HepG2 (cell line): ENCODE measurements at places on chromosomes 3 and 15. TPM values are rescaled to one million over a fixed set of nuclear protein-coding genes. Genes with fewer than 3 reads are reported as not detected.

GRCh38 chr3:196916995-196917394 lies 25.3 kb downstream of the NCBP2 start:
- no peak for DNase-seq

GRCh38 chr3:112394003-112394640 lies 61.2 kb downstream of the CD200 start:
- DNase-seq, result no peak

DNA sequence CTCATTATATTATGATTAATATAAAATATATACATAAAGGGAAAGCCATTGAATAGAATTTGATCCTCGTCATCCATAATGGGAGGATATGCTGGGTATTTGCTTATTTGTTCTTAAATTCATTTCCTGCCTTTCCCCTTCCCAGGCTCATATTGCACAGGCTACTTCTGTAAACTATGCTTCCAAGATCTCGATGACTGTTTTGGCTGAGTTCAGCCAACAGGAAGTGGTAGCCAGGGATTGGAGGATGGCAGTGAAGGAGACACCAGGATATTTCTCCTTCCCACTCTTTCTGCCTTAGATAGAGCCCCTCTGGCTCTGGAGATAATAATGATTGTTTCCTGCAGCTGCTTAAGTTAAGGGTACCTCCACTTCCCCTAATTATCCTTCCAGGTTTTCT lies 44.3 kb upstream of the DYNC1LI1 start:
- DNase-seq, result no peak

DNA sequence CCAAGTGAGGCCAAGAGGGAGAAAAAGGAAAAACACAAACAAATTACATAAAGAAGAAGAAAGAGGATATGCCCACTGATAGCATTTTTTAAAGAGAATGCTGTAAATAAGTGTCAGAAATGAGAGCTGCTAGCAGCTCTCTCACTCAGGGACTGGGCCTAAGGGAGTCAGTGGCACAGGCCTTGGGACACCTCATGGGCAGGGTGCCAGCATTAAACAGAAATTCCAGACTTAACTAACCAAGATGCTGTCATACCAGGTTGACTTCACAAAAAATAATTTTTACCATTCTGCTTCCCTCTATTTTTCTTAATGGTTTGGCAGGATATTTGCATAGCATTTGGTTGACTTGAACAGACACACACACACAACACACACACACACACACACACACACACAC lies 92.3 kb upstream of the ADAMTSL3 start:
- no peak for DNase-seq

DNA sequence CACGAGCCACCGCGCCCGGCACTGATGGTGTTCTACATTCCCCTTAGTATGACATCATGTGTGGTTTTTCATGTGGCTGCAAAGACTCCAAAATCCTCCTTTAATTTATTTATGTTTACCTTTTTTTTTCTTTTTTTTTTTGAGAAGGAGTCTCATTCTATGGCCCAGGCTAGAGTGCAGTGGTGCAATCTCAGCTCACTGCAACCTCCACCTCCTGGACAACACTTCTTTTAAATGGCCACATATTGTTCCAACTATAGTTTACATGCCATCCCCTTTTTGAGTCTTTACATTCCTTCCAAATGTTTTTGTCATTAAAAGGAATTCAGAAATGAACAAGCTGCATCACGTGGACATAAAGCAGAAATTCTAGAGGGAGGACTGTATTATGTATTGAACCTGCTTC lies 10.3 kb upstream of the CDV3 start:
- no peak for DNase-seq

DNA sequence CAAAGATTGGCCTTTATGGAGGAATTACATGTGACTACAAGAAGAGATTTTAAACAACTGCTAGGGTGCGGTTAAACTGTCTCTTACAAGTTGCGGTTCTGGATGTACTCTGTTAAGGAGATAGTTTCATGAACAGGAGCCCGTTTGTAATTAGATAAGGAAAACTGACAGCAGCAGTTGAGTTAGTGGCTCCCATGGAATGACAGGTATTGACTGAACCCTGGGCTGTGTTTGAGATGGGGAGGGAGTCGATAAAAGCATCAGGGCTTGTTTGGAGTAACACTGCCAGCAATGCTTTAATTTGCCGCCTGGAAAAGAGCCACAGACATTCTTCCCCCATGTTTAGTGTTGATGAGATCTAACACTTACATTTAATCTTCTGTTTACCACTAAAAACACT lies 139.9 kb downstream of the ROBO2 start:
- DNase-seq, result peak; percentile 14

- DNase-seq, result peak; percentile 35
Measured at GRCh38 chr3:31244929-31245817, 287.6 kb upstream of the STT3B start.

GRCh38 chr3:41688595-41689380 lies 273.1 kb downstream of the ULK4 start:
- DNase-seq, result peak; percentile 31

DNA sequence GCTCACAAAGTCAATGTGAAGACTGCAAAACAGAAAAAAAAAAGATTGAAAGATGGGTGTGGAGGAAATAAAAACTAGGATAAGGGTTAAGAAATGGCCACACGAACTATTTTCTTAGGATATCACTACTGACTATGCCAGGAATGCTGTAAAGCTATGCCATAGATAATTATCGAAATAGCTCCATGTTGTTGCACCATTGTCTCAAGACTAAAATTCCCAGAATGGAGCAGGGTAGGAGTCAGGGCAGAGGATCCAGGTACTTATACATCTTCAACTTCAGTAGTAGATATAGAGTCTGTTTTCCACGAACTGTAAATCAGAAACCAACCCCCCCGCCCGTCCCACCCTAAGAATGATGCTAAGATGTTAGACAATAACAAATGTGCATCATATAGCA lies 302.2 kb downstream of the NAALADL2 start:
- DNase-seq, result no peak

GRCh38 chr3:115552007-115552406 lies 71.3 kb upstream of the GAP43 start:
- DNase-seq, result no peak

GRCh38 chr3:77038930-77039605 lies 831 bp upstream of the ROBO2 start:
- DNase-seq, result no peak

GRCh38 chr15:25508369-25509002 lies 69.7 kb upstream of the UBE3A start:
- DNase-seq, result peak; percentile 7

GRCh38 chr3:177921153-177921552 lies 615.1 kb upstream of the KCNMB2 start:
- DNase-seq, result no peak

GRCh38 chr3:189748046-189748445 lies 116.9 kb downstream of the TP63 start:
- no peak for DNase-seq

- peak; percentile 65 for DNase-seq
Measured at GRCh38 chr3:177589911-177590381, 392.7 kb upstream of the TBL1XR1 start.

GRCh38 chr3:41405466-41405865 lies 206.2 kb downstream of the CTNNB1 start:
- DNase-seq, result no peak

- no peak for DNase-seq
Measured at GRCh38 chr3:193119926-193120325, 121.1 kb upstream of the PLAAT1 start.

DNA sequence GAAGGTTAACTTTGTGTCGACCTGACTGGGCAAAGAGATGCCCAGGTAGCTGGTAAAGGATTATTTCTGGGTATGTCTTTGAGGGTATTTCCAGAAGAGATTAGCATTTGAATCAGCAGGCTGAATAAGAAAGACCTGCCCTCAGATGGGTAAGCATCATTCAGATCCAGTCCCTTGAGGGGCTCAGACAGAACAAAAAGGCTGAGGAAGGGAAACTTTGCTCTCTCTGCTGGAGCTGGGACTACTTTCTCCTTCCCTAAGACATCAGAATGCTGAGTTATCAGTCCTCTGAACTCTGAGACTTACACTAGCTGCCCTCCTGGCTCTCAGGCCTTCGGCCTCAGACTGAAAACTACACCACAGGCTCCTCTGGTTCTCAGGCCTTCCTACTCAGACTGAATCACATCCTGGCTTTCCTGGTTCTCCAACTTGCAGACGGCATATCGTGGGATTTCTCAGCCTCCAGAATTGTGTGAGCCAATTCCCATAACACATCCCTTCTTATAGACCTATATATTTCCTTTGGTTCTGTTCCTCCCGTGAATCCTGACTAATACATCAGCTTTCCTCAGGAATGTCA lies 982.9 kb downstream of the TUSC7 start:
- no peak for DNase-seq

DNA sequence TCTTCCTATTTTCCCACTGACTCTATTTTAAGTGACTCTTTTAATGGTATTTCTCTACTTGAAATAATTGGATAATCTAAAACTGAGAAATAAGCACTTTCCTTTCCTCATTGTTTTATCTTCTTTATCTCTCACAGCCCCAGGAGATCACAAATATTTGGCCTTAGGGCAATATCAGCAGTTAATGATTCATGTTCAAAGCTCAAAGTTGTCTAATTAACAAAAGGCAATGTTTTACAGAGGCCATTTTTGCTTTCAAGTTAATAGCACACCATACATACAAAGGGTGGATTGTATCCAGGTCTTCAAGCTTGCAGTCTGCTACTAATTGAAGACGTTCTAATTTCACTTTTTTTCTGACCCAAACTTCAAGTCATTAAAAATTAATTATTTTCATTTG lies 120.1 kb downstream of the LRRN1 start:
- no peak for DNase-seq

DNA sequence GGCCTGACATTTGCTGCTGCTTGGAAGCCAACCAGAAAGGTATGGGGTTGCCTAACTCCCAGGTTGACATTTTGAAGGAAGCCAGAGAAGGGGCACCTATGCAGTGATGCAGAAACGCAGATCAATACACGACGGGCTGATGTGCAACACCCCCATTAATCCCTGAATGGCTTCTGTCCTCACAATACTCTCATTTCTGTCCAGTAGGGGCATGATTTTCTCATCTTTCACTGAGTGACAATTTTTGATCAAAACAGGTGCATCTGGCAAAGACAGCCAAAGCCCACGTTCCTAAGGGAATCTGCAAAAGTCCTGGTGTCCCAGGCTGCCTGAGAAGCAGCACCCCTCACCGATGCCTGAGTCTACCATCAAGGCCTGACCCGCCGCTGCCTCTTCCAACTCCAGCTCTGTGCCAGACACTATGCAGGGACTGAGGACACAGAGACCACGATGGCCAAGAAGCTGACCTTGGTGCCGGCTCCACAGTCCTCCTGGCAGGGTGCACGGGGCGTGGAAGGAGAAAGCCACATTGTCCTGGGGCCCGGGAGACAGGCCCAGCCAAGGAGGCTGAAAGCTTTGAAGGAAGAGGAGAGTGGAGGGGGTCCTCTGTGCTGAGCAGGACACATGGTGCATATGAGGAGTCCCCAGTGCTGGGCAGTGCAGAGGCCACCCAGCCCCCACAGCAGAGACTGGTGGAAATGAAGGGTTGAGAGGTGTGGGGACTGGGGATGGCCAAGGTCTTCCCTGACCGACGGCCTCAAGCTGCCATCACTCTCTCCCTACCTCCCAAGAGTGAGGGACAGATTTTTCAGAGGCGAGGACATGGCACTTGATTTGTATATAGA lies 159.6 kb downstream of the NUP210 start:
- DNase-seq, result no peak

GRCh38 chr3:42640771-42641370 lies 12.6 kb upstream of the ZBTB47 start:
- DNase-seq, result no peak

DNA sequence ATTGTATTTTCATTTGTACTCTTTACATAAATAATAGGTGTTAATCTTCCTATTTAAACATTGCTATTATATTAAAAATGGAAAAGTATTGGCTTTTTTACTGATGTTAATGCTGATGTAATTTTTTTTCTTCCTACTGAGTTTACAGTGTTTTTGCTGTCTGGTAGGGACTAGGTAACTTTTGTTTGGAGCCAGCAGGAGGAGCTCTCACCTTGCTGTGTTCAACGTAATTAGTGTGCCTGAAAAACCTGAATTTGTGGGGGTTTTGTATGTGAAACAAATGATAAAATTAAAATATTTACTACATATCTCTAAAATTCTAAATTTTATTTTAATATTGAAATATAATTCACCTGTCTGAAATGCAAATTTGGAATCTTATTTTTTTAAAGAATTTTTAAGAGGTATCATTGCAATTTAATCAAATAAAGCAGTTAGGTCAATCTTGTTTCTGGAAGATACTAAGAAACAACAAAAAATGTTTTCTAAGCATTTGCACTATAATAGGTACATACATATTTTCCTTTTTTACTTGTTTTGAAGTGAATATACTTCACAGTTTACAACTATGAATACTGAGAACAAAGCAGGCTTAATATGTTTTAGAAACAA lies 48.8 kb downstream of the EPHA6 start:
- peak; percentile 28 for DNase-seq

- no peak for DNase-seq
Measured at GRCh38 chr3:172315401-172316091, 132.7 kb downstream of the GHSR start.

DNA sequence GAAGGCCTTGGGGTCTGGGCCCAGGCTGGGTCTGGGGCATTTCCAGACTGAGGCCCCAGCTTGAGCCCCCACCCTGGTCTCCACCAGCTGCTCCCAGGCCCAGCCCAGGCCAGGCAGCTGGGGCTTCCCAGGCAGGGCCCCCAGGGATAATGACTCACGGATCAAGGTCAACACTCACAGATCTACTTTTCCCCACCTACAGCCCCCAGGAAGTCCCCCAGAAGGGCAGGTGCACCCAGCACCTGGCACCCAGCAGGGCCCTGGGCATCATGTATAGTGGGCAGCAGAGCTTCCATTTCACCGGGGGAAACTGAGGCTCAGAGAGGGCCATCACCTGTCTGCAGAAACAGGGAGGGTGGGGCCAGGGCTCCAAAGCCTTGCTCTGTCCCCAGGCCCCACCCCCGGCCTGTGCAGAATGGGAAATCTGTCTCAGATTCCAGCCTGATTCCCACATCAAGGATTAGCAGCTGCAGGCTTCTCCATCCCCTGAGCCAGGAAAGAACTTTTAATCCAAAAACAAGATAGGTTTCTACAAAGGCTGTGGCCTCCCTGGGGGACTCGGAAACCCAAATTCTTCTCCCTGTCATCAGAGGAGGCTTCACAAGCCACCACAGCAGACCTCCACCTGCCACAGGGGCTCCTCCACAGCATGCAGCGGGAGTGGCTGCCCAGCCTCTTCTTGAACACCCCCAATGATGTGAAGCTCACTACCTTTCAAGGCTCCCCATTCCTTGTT lies 49.8 kb downstream of the IQSEC1 start:
- DNase-seq, result no peak

GRCh38 chr3:102906818-102907217 lies 472.0 kb downstream of the ZPLD1 start:
- DNase-seq, result no peak

- DNase-seq, result no peak
Measured at GRCh38 chr3:140093742-140094141, 158.8 kb downstream of the CLSTN2 start.

Gene ROPN1
- total RNA-seq, result not detected in 2 replicates

Gene JAGN1
- 40.9 and 50.9 TPM in 2 replicates for total RNA-seq

Gene STRIT1
- total RNA-seq, result not detected in 2 replicates

Gene VIPR1
- total RNA-seq, result 0.04 TPM in 1 of 2 replicates, not detected in the other

Gene SLC7A14
- not detected in 2 replicates for total RNA-seq

Gene C3orf20
- 0.04 TPM in 1 of 2 replicates, not detected in the other for total RNA-seq

Gene DNAH1
- total RNA-seq, result 0.42 and 0.64 TPM in 2 replicates

Gene ROBO2
- total RNA-seq, result not detected in 2 replicates

Gene GABRR3
- total RNA-seq, result 0.31 and 0.42 TPM in 2 replicates

Gene SLC6A1
- not detected in 2 replicates for total RNA-seq

Gene DGKG
- total RNA-seq, result 6.2 and 10.2 TPM in 2 replicates

Gene SHC4
- total RNA-seq, result 0.04 TPM in 2 replicates

Gene CD96
- total RNA-seq, result not detected in 2 replicates

Gene RASGRP1
- 0.07 TPM in 1 of 2 replicates, not detected in the other for total RNA-seq
